EL (cell line): ENCODE measurements at places on chromosomes 6 and 20.

GRCh38 chr6:122007339-122007738 is 392.1 kb upstream of the HSF2 start:
- DNase-seq: no peak

- peak; percentile 51 for DNase-seq
Measured at GRCh38 chr6:106145741-106146227, 59.6 kb downstream of the PRDM1 start.

DNA sequence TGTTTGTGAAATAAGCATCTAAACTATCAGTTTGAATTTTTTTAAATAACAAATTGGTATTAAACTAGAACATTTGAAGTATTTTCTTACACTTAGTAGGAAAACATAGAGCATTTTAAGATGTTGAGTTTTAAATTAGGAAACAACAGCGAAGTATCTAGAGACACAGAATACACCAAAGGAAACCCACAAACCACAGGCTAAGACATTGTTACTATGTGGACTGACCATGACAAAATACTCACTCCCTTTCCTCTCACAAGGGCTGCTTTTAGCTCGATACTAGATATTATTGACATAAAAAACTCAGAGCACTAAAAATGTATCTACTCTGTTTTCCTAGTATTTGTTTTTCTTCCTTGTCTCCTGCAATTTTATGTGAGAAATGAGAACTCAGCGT is 266.0 kb upstream of the CITED2 start:
- DNase-seq: no peak

- no peak for DNase-seq
Measured at GRCh38 chr6:129764761-129765407, 54.9 kb upstream of the ARHGAP18 start.

- DNase-seq: peak; percentile 32
Measured at GRCh38 chr6:150008588-150008987, 16.7 kb downstream of the RAET1L start.

DNA sequence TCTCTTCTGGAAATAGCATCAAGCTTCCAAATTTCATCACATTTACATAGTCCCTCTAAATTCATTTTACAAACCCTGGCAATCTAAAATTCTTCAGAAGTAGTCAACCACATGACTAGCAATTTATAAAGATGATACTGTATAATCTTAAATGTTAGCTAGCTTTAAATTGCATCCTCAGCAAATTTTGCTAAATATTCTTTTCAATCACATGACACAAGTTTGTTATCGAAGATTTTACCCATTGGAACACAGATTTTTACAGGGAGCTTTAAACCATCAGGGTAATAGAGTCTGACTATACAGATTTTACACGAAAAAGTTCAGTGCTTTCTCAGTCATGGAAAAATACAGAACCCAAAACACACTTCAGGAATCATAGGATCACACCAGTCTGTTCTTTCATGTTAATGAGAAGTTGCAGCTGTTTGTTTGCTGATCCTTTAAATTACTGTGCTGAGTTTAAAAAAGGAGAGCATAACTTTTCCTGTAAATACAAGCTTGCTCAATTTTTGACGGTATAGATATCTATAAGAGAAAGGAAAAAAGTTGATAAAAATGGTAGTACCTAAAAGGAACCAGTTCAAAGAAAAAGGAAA is 445.8 kb upstream of the ADGRB3 start:
- DNase-seq: no peak

- no peak for DNase-seq
Measured at GRCh38 chr6:105622226-105622625, 219.3 kb upstream of the PREP start.

GRCh38 chr20:46666306-46666705 is 15.0 kb upstream of the SLC13A3 start:
- no peak for DNase-seq

DNA sequence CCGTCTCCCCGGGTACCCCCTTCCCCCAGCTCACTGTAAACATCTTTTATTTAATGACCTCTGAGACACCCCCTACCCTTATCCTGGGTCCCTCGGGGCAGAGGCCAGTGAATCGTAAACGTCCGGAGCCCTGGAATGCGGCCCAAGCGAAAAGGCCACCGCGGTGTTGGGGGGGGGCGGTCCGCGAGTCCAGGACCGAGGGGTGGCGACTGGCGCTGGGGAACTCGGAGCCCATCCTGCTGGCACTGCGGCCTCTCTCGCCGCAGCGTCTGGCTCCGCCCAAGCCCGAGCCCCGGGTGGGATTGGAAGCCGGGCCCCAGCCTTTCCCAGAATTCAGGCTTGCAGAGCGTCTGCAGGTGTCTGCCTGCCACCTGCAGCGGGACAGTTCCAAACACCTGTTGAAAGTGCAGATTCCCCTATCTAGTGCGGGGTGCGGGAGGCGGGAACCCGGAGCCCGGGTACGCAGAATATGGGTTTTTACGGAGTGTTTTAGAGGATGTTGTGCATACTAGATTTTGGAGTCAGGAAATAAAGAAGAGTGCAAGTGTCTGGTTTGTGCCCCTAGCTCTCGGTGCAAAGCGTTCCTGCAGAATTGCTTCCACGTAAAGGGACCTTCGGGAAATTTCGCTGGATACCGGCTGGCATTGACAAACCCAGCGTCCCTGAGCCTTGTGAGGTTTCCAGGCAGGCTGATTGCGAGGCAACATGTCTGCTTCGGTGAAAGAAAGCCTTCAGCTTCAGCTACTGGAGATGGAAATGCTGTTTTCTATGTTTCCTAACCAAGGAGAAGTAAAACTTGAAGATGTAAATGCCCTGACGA is 800 bp downstream of the RWDD2A start:
- peak; percentile 55 for DNase-seq

DNA sequence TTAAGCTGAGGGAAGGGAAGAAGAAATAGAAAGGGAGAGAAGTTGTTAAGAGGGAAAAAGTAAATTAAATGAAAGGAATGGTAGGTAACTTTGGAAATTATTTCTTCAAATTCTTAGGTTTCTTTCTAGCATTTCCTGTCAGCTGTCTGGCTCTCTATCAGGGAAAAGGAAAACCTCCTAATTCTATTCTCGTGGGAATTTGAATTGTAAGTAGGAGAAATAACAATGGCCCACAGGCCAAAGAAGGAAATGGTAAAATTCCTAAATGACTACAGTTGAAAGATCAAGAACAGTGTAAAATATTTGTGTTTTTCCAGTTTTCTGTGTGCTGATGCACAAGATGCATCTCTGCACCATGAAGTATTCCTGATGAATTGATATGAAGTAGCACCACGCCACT is 173.0 kb downstream of the IBTK start:
- no peak for DNase-seq
